ENCODE measurements at places on chromosomes 3 and 15. TPM values are rescaled to one million over a fixed set of nuclear protein-coding genes. Genes with fewer than 3 reads are reported as not detected.

The FAN1 gene
- total RNA-seq: 16.2 TPM

The TMEM40 gene
- total RNA-seq: 10.4 TPM

The FGD5 gene
- total RNA-seq: not detected

The BOC gene
- 4.4 TPM for total RNA-seq

The CSTA gene
- total RNA-seq: not detected

The ENTPD3 gene
- total RNA-seq: 7.1 TPM

GRCh38 chr3:78907367-78907766, 860.4 kb downstream of the ROBO1 start:
- DNase-seq: no peak
- H3K4me1 ChIP-seq: no peaks in the 10 kb centered on the region
- no peak overlapping the region for H3K4me3 ChIP-seq
- no peak overlapping the region for H3K27ac ChIP-seq

GRCh38 chr3:13405614-13406013, 14.5 kb downstream of the NUP210 start:
- no peak overlapping the region for H3K4me3 ChIP-seq
- H3K36me3 ChIP-seq: peaks cover 17% of the 10 kb centered on the region
- H3K4me1 ChIP-seq: peaks cover 7% of the 10 kb centered on the region
- no peaks in the 10 kb centered on the region for H3K27me3 ChIP-seq
- H3K27ac ChIP-seq: no peak overlapping the region
- peak; percentile 66 for DNase-seq

DNA sequence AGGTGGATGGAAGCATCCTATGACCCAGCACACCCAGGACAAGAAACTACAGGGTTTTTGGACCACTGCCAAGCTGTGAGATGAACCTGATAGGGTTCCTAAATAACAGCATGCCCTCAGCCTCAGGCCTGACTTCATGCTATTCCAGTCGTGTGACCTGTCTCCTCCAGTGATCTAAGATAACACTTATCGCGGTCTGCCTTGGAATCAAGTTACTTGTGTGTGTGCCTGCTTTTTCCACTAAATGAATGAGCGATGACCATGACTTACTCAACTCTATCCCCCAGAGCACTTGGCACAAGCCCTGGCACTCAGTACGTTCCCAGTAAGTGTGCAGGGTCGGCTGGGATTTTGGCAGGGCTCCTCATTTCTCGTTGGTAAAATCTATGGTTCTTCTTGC, 172.7 kb upstream of the TP63 start:
- no peak overlapping the region for H3K27ac ChIP-seq
- H3K36me3 ChIP-seq: no peaks in the 10 kb centered on the region
- no peaks in the 10 kb centered on the region for H3K27me3 ChIP-seq

GRCh38 chr3:45414823-45415222, 26.4 kb downstream of the LARS2 start:
- H3K4me3 ChIP-seq: no peak overlapping the region
- peaks cover 8% of the 10 kb centered on the region for H3K36me3 ChIP-seq
- H3K27ac ChIP-seq: no peak overlapping the region
- no peak for DNase-seq

DNA sequence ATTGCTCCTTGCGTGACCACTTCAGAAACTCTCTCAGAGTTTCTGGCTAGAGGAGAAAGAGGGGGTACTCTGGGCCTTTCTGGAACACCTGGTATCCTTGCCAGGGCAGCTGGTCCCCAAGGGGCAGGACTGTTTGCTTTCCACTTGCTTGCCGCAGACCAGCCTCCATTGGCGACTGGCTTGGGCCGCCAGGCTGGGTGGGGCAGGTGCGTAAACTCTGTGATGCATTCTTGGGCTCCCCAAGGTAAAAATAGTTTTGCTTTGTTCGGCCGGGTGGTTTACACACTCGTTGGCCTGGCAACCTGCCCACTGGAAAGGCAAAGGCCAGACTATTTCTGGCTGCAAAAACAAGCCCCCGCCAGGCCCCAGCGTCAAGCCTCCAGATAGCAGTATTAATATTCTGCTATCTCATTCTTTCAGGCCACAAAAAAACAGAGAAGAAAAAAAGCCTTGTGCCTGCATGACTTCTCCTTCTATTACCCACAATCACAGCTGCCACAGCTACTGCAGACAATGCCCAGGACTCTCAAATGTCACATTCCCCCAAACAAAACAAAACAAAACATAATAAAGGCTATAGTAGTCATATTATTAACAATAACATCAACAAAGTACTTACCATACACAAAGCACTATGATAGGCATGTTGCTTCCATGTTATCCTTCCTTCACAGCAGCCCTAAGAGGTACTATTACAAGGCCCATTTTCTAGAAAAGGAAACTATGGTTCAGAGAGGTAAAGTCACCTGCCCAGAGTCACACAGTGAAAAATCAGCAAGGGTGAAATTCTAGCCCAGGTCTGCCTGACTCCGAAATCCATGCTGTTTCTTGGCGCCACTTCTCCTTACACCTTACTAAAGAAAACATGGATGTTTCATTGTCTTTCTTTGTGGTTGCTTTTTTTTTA, 14.0 kb upstream of the SSUH2 start:
- peaks cover 16% of the 10 kb centered on the region for H3K4me1 ChIP-seq
- no peak overlapping the region for H3K4me3 ChIP-seq
- H3K36me3 ChIP-seq: no peaks in the 10 kb centered on the region
- DNase-seq: peak; percentile 75
- peak overlapping the region; percentile 20 for H3K27ac ChIP-seq
- H3K27me3 ChIP-seq: no peaks in the 10 kb centered on the region

GRCh38 chr15:43085921-43086320, 19.9 kb downstream of the UBR1 start:
- peak; percentile 4 for DNase-seq
- H3K4me1 ChIP-seq: no peaks in the 10 kb centered on the region
- H3K27me3 ChIP-seq: no peaks in the 10 kb centered on the region
- H3K4me3 ChIP-seq: no peak overlapping the region
- H3K36me3 ChIP-seq: peaks cover 26% of the 10 kb centered on the region
- no peak overlapping the region for H3K27ac ChIP-seq

DNA sequence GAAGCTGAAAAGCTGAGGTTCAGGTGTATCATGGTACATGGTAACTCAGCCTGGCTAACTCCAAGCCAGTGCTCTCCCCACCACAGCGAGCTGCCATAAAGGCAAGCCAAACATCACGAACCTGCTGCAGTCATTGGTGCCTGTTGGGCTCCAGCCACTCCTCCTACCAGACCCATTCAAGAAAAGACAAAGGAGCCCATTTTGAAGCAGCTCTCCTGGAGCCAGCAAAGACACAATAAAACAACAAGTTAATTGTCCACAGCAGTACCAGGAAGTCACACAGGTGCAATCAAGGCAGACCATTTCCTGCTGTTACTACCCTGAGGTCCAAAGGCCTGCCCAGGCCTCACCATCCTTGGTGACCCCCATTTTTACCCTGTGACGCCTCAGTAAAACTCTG, 77.6 kb downstream of the DAPK2 start:
- H3K27me3 ChIP-seq: no peaks in the 10 kb centered on the region
- no peak overlapping the region for H3K27ac ChIP-seq
- H3K36me3 ChIP-seq: no peaks in the 10 kb centered on the region
- no peak for DNase-seq
- H3K4me3 ChIP-seq: no peak overlapping the region

- H3K27ac ChIP-seq: no peak overlapping the region
- no peak overlapping the region for H3K4me3 ChIP-seq
- peaks cover 24% of the 10 kb centered on the region for H3K4me1 ChIP-seq
- H3K36me3 ChIP-seq: no peaks in the 10 kb centered on the region
These were observed 208.4 kb downstream of the TP63 start for GRCh38 chr3:189839576-189839975.

DNA sequence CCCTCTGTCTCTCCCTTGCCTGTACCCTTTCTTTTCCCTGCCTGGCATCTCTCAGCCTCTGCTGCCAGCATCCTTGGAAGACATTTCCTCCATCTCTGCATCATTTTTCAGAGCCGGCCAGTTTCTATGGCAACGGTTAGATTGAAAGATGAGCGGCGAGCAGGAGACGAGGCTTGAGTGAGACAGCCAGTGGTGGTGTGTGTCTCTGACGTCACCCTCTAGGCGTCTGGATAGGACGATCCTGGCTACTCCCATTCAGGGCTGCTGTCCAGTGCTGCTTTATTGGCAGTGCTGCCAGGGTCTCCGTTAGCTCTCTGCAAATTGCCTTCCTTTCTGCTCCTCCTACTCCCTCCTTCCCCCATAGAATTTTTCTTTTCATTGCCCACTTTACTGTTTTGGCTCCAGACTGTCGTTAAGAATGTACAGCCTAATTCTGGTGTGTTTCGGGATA, 57.9 kb downstream of the TRAK1 start:
- H3K4me1 ChIP-seq: peaks cover 41% of the 10 kb centered on the region
- no peaks in the 10 kb centered on the region for H3K27me3 ChIP-seq
- H3K36me3 ChIP-seq: no peaks in the 10 kb centered on the region
- 0 out of 2 replicates have a peak overlapping the region, but pooled peaks have one; percentile 70 for H3K27ac ChIP-seq
- peak; percentile 37 for DNase-seq
- no peak overlapping the region for H3K4me3 ChIP-seq

DNA sequence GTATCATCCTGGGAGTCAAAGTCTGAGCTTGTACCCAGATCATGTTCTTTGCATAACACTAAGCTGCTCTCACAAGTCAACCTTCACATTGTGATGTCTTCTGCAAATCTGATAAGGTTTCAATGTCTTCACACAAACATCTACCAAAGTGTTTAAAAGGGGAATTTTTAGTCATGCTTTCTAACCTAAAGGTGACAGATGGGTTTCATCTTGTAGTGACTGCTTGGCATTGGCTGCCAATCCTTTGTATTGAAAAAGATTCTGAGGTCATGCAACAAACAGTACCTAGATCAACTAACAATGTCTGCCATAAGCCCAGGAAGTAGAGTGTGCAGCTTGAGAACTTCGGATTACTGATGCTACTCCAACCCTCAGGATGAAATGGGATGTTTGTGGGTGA, 43.6 kb upstream of the DIPK2A start:
- no peaks in the 10 kb centered on the region for H3K4me1 ChIP-seq
- no peak overlapping the region for H3K27ac ChIP-seq
- no peaks in the 10 kb centered on the region for H3K36me3 ChIP-seq
- no peak for DNase-seq
- H3K27me3 ChIP-seq: no peaks in the 10 kb centered on the region
- H3K4me3 ChIP-seq: no peak overlapping the region

DNA sequence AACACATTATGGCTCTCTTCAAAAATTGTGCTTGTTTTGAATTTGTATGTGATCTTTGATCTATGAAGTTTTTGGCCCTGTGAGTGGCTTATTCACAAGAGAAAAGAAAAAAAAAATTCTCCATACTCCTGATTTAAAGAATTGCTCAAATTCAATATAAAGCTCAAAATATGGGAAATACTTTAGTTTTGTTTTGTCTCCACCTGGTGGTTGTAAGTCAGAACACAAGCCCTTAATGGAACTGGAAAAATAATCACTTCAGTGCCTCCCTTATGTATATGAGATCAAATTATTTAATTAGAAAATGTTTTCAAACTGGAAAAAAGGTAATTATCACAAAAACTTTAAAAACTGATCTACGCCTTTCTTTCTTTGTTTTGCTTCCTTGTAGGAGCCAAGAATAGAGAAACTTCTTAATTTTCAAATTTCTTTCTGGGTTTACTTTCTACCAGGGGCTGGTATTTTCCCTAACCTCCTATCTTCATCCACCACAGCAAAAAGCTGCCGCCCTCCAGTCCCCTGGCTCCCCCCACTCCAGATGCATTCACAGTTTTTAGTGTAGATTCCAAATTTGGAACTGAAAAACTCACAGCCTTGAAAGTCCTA, 50.6 kb downstream of the SERP1 start:
- H3K36me3 ChIP-seq: no peaks in the 10 kb centered on the region
- no peak overlapping the region for H3K27ac ChIP-seq
- peak; percentile 85 for DNase-seq
- H3K4me1 ChIP-seq: peaks cover 38% of the 10 kb centered on the region
- H3K4me3 ChIP-seq: no peak overlapping the region
- no peaks in the 10 kb centered on the region for H3K27me3 ChIP-seq

- no peak overlapping the region for H3K4me3 ChIP-seq
- no peaks in the 10 kb centered on the region for H3K27me3 ChIP-seq
- H3K36me3 ChIP-seq: peaks cover 32% of the 10 kb centered on the region
These were observed 60.5 kb downstream of the TOP2B start for GRCh38 chr3:25604107-25604805.

DNA sequence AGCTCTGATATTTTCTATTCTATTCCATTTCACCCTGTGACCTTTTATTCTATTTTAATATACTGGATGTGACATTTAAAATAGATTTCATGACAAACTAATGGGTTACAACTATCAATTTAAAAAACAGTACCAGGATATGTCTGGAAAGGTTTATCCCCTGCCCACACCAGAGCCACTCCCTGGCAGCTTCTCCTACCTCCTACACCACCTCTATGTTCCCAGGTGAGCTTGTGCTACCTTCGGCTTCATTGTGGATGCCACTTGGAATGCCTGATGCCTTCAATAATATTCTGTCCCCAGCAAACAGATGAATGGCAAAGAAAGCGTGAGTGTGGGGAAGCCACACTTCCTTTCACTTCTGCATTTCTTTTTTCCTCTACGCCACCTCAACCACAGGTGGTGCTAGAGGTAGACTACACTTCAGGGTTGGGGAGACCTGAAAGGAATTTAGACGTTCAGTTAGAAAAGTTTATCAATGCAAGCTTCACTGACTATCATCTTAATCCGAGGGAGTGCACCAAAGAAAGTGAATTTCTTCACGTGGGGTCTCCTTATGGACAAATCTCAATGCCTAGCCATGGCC, 213.0 kb downstream of the SSR3 start:
- H3K4me1 ChIP-seq: no peaks in the 10 kb centered on the region
- no peak overlapping the region for H3K4me3 ChIP-seq
- DNase-seq: no peak
- no peaks in the 10 kb centered on the region for H3K36me3 ChIP-seq
